ENCODE measurements at places on chromosomes 12 and 14.

- DNase-seq: no peak
These were observed 167.6 kb downstream of the TTC8 start for GRCh38 chr14:88992011-88992410.

- DNase-seq: no peak
These were observed 293.9 kb downstream of the RPAP3 start for GRCh38 chr12:47411966-47412365.

GRCh38 chr12:115636546-115636945 lies 640.9 kb downstream of the MED13L start:
- DNase-seq: no peak

DNA sequence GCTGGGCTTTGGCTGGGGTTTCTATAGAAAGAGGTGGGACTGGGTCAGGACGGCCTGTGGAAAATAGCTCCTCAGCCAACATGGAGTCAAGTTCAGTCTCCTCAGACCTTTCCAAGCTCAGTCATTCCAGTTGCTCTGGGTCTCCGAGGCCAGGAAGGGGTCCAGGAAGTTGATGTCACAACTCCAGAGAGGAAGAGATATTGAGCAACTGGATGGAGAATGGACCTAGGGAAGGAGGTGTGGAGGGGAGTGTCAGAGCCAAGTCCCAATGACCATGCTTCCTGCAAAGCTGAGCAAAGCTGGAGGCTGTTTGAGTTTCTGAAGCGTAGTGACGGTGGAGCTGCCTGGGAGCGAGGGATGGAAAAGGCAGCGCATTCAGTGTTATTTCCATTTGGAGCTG lies 86.1 kb downstream of the SLC24A4 start:
- DNase-seq: no peak

DNA sequence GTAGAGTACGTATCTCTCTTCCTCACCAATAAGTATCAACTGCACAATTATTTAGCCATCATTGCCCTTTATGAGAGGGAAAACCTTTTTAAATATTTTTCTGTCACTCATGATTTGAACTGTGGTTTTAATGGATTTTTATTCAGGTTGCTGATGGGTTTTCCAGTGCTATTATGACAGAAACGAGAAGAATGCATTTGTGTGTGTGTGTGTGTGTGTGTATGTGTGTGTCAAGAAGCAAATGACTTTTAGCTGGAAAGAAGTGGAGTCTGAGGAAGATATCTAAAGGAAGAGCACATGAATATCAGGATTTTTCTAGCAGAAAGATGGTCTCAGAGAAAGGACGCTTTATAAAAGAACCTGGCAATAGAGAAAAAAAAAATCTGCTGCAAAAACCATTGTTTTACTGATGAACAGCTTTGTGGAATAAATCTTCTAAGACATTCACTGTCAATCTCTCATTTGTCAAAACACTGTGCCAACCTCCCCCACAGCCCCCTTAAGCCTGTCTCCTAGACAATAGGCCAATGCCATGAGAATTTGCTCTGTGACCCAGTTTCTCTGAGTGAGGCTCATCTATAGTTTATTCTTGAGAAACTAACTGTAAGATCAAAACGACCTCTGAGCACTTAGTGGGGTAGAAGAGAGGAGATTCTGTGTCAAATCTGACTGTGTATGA lies 417.7 kb downstream of the FLRT2 start:
- no peak for DNase-seq

- DNase-seq: no peak
These were observed 13.4 kb downstream of the PLBD2 start for GRCh38 chr12:113371808-113372207.

DNA sequence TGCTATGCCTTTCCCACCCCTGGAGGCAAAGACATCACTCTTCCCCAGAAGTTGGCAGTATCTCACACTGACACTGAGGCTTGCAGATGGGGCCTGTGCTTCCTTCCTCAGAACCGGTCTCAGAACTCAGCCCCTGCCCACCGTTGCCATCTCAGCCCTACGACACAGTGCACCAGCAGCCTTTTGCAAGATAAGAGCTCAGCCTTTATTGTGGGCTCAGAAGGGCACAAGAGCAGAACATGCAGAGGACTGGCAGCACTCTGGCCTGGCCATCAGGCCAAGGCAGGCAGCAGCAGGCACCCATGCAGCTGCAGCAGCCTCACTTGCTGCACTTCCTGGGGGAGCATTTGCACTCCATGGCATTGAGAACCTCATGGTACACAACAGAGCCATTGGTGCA lies 3.6 kb upstream of the ANO2 start:
- no peak for DNase-seq

- no peak for DNase-seq
These were observed 425.4 kb downstream of the SLC16A7 start for GRCh38 chr12:60021235-60021634.

- DNase-seq: no peak
These were observed 68.5 kb downstream of the NT5DC3 start for GRCh38 chr12:103772367-103773108.

- DNase-seq: no peak
These were observed 43.9 kb downstream of the SSPN start for GRCh38 chr12:26239122-26239851.

GRCh38 chr12:54216797-54217661 lies 28.2 kb upstream of the SMUG1 start:
- DNase-seq: no peak

DNA sequence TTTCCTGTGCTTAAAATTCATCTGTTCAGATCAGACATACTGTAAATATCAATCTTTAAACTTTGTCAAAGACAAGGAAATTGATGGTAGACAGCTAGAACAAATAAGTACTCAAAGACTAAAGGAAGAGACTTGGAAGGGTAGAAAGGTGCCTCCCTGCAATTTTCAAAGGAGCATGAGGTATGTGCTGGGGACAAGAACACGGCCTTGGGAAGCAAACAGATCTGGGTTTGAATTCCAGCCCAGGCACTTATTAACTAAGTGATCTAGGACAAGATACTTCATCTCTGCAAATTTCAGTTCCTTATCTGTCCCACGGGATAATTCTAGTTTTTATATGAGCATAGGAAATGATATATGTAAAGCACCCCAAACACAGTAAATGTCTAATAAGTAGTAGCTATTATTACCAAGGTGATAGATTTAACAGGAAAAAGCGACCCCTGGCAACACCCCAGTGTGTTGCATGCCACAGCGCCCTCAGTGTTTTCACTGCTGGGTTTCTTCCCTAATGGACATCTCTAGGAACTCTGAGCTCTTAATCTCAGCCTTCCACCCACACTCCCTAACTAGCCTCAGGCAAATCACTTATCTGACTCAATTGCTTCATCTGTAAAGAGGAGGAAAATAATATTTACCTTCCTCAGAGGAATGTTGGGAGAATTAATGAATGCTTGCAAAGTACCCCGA lies 44.7 kb upstream of the BMP4 start:
- DNase-seq: no peak

- DNase-seq: no peak
These were observed 242.5 kb downstream of the FBXL14 start for GRCh38 chr12:1351926-1352325.

- no peak for DNase-seq
These were observed 15.6 kb upstream of the C14orf180 start for GRCh38 chr14:104563742-104564615.

GRCh38 chr12:33192226-33192625 lies 247.4 kb downstream of the SYT10 start:
- DNase-seq: no peak

GRCh38 chr14:30559638-30560091 lies 707 bp downstream of the G2E3 start:
- DNase-seq: no peak

DNA sequence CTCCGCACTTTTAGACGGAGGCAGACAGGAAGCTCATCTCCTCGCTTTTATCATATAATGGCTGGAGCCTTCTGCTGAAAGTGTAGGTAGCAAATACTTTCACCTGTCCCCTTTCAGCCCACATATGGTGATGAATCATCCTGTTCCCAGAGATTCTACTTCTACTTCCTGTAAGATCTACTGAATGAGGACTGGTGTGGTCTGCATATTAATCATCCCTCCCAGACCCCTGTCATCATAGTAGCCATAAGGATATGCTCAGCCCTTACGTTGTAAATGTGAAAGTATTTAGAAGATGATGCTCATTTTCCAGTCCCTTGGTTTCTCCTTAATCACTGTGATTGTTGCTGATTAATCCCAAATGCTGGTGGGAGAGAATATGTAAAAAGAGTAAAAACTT lies 268.2 kb upstream of the GRIP1 start:
- no peak for DNase-seq

- DNase-seq: no peak
These were observed 486.2 kb downstream of the RAD51B start for GRCh38 chr14:68305738-68306137.

- no peak for DNase-seq
These were observed 339.8 kb downstream of the TMEM121 start for GRCh38 chr14:105865904-105866840.

DNA sequence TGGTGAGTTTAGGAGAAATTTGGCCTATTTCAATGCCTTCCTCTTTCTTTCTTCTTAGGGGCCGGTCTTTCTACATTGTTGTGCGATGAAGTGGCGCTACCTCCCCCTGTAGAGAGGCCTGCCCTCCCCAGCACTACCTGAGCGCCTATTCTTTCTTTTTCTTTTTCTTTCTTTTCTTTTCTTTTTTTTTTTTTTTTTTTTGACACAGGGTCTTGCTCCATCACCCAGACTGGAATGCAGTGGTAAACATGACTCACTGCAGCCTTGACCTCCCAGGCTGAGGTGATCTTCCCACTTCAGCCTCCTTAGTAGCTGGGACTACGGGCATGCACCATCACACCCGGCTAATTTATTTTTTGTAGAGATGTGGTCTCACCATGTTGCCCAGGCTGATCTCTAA lies 136.1 kb upstream of the MAX start:
- DNase-seq: no peak

- no peak for DNase-seq
These were observed 73.3 kb upstream of the PLXNC1 start for GRCh38 chr12:94074980-94075629.

- DNase-seq: no peak
These were observed 46.5 kb downstream of the ST8SIA1 start for GRCh38 chr12:22287776-22288621.

- DNase-seq: no peak
These were observed 311.8 kb upstream of the TMTC1 start for GRCh38 chr12:30095511-30095910.

DNA sequence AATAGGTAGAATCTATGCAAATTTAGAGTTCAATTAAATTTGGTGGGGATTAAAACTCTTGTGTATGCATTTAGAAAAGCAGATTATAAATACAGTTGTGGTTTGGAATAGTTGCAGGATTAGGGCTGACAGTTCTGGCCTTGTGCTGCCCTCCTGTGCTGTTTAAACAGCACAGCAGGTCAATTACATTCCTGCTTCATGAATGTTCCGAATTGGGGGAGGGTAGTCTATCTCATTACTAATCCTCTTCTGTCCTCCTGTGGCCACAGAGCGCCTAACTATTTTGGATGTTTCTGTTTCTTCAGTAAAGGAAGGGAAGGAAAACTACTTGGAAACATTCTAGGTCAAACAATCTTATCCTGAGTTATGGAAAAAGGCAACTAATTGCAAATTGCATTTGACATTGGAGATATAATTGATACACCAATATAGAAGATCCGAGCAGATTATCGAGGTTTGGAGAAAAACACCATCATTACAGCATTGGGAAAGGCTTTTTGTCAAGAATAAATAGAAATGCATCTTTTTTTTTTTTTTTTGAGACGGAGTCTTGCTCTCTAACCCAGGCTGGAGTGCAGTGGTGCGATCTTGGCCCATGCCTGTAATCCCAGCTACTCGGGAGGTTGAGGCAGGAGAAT lies 8.7 kb upstream of the GPR19 start:
- no peak for DNase-seq

GRCh38 chr12:109770104-109770860 lies 56.7 kb downstream of the FAM222A start:
- DNase-seq: no peak

- no peak for DNase-seq
These were observed 1.7 kb downstream of the C1QL4 start for GRCh38 chr12:49335118-49335954.

DNA sequence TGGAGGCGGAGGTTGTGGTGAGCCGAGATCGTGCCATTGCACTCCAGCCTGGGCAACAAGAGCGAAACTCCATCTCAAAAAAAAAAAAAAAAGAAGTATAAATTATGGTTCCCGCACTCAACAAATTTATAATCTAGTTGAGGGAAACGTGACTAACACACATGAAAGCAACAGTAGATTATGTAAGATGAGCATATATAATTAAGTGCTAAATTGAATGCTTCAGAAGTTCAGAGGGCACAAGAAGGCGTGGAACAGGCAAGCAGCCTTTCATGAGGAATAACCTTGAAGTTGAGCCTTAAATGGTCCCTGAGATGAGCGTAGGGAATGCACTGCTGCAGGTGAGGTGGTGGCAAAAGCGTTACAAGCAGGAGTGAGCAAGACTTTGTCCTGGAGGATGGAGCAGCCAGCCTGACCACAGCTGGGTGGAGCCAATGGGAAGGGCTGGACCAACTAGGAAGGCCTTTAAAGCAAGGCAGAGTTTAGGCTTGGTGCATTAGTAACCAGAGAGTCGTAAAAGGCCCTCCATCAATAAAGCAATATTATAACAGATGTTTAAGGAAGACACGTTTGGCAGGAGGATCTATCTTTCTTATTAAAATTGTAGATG lies 30.6 kb upstream of the TUBA1A start:
- DNase-seq: no peak

- no peak for DNase-seq
These were observed 138.4 kb upstream of the PELI2 start for GRCh38 chr14:55979781-55980180.

DNA sequence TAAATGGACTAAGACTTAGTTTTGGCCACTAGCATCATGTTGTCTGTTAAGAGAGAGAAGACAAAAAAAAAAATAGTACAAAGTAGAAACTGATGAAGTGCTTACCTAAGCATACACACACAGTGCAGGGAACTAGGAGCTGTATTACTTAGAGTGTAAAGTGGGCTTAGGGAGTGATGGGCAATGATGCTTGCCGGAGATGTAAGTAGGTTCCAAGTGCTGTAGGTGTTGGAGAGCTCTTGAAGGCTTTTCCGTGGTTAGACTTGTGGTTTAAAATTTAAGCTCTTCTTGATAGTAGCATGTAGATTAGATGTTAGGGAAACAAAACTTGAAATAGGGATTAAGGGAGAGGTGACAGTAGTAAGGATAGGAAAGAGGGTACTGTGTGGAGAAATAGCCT lies 34.7 kb downstream of the MIA2 start:
- no peak for DNase-seq

DNA sequence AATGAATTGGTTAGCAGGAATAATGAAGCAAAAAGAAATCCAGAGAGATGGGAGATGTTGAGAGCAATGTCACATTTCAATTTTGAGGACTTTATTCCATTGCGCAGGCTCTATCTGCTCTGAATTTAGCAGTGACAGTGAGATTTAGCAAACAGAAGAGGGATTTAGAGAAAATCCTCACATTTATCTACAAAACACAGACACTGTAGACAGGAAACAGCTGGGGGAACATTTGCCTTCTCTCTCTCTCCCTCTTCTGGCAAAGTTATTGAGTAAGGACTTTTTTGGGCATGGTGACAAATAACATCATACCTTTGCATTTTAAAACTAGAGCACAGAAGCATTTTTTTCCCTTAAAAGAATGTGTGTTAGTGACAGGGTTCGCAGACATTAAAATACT lies at the start of gene IGF1:
Gene IGF1 (minus strand): TSS at position 158 of the 400 bp plus-strand sequence. CDS start 182 bp downstream, outside the sequence.
- no peak for DNase-seq
